Neural crest cell (in vitro differentiated cells): ENCODE measurements at places on chromosomes 13 and 19. TPM values are rescaled to one million over a fixed set of nuclear protein-coding genes. Genes with fewer than 3 reads are reported as not detected.

Gene ZNF285
- total RNA-seq: 9.2 and 10.8 TPM in 2 replicates

Gene NLRP4
- not detected in 2 replicates for total RNA-seq

Gene SOX1
- total RNA-seq: 41.2 and 41.4 TPM in 2 replicates

Gene EFNB2
- total RNA-seq: 79.4 and 83.1 TPM in 2 replicates

Gene C19orf18
- total RNA-seq: 1.2 and 1.5 TPM in 2 replicates

Gene POLD1
- 151 and 160 TPM in 2 replicates for total RNA-seq

Gene IRGC
- not detected in 2 replicates for total RNA-seq

Gene ADM5
- total RNA-seq: 11.8 TPM in 2 replicates

Gene METTL21C
- total RNA-seq: not detected in 2 replicates

Gene LAIR2
- total RNA-seq: not detected in 2 replicates

Gene ZNF738
- total RNA-seq: 71.1 and 71.4 TPM in 2 replicates

Gene SCGB2B2
- total RNA-seq: 0.45 TPM in 1 of 2 replicates, not detected in the other

Gene NLRP9
- not detected in 2 replicates for total RNA-seq

Gene IGFL2
- not detected in 2 replicates for total RNA-seq

Gene CCDC122
- 4.8 and 6.4 TPM in 2 replicates for total RNA-seq

Gene MADCAM1
- 0.75 and 1.1 TPM in 2 replicates for total RNA-seq

Gene B3GNT8
- 0.86 TPM in 2 replicates for total RNA-seq

Gene KLK10
- total RNA-seq: not detected in 2 replicates

Gene MIR17HG
- total RNA-seq: 40.6 and 40.9 TPM in 2 replicates

Gene IGFL4
- 0.45 and 0.70 TPM in 2 replicates for total RNA-seq

Gene FCHO1
- 10.8 and 12.2 TPM in 2 replicates for total RNA-seq

Gene APLP1
- 140 and 143 TPM in 2 replicates for total RNA-seq

Gene KLF2
- 0.16 and 0.54 TPM in 2 replicates for total RNA-seq

Gene ZSCAN18
- 56.6 and 58.8 TPM in 2 replicates for total RNA-seq

Gene OLFM2
- 6.8 and 7.3 TPM in 2 replicates for total RNA-seq

Gene ZNF492
- not detected in 2 replicates for total RNA-seq

Gene TUBA3C
- not detected in 2 replicates for total RNA-seq

Gene ZNF723
- total RNA-seq: not detected in 2 replicates

Gene CHMP2A
- 61.6 and 64.6 TPM in 2 replicates for total RNA-seq

Gene CASP14
- not detected in 2 replicates for total RNA-seq

Gene ZNF98
- total RNA-seq: not detected in 2 replicates

Gene CLEC17A
- total RNA-seq: not detected in 2 replicates

Gene SYNE4
- 0.30 and 0.54 TPM in 2 replicates for total RNA-seq

Gene APOE
- total RNA-seq: 12.2 and 13.1 TPM in 2 replicates

Gene NOVA2
- total RNA-seq: 25.5 and 25.6 TPM in 2 replicates

Gene C1QTNF9B
- not detected in 2 replicates for total RNA-seq

Gene ANKRD27
- total RNA-seq: 24.5 and 25.1 TPM in 2 replicates

Gene ZIK1
- 27.6 and 29.1 TPM in 2 replicates for total RNA-seq

Gene ONECUT3
- 0.93 and 1.0 TPM in 2 replicates for total RNA-seq

Gene ZNF493
- total RNA-seq: 22.3 and 22.4 TPM in 2 replicates

Gene MPV17L2
- 16.9 and 17.2 TPM in 2 replicates for total RNA-seq

Gene RFPL4AL1
- total RNA-seq: not detected in 2 replicates

Gene GNG7
- 13.9 and 15.1 TPM in 2 replicates for total RNA-seq

Gene SHD
- total RNA-seq: 2.7 and 4.5 TPM in 2 replicates
